ENCODE measurements at places on chromosomes 5 and 9.
A peak's percentile ranks its signal among the peaks of the same experiment; 100 is the strongest.

DNA sequence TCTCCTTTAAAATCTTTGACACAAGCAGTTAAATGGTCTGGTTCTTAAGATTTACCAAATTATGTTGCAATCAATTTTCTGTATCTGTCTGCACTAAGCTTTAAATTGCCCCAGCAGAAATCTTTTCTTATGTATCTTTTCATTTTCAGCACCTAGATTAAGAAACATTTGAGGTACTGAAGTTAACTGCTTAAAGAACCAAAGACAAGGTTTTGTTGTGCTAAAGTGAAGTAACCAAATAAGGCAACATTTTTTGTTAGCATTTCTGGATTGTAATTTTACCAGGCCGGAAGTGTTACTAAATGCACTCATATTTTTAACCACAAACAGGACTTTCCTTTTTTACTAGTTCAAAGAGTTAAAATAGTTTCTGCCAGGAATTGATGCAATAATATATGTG lies 24.1 kb upstream of the MTAP start:
- DNase-seq = no peak

- no peak for DNase-seq
Observed at GRCh38 chr5:125203912-125204311, 457.5 kb upstream of the ZNF608 start.

- no peak for DNase-seq
Observed at GRCh38 chr5:129904667-129905472, 605 bp downstream of the CHSY3 start.

DNA sequence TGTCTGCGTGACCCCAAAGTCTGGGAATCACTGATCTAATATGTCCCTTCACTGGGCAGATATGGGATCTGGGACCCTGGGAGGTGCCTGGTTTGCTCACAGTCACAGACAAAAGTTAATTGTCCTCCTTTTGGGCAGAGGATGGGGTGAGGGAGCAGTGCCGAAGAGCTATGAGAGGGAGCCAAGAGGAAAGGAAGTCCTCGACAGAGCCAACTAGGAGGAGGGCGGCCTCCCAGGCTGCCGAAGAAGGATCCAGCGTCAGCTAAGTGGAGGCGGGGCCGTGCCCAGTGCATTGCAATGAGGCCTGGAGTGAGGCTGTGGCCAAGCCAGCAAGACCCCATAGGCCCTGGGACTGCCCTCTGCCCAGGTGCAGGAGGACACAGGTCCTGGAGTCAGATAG lies 11.4 kb downstream of the AIF1L start:
- no peak for DNase-seq

GRCh38 chr9:77018058-77018968 lies 1.1 kb upstream of the FOXB2 start:
- DNase-seq = no peak

GRCh38 chr9:79020276-79020675 lies 551.5 kb upstream of the TLE4 start:
- no peak for DNase-seq

DNA sequence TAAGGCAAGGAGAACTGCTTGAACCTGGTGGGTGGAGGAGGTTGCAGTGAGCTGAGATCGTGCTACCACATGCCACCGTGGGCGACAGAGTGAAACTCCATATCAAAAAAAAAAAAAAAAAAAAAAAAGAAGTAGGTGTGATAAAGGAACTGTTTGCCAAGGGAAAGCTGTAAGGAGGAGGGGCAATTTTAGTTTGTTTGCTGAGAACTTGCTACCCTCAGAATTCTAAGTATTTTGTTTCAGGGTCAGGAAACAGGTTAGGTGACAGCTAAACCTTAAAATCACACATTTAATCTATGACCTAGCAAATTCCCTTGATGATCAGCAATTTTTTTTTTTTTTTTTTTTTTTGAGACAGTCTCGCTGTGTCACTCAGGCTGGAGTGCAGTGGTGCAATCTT lies 7.2 kb upstream of the ARRDC3 start:
- DNase-seq = no peak

DNA sequence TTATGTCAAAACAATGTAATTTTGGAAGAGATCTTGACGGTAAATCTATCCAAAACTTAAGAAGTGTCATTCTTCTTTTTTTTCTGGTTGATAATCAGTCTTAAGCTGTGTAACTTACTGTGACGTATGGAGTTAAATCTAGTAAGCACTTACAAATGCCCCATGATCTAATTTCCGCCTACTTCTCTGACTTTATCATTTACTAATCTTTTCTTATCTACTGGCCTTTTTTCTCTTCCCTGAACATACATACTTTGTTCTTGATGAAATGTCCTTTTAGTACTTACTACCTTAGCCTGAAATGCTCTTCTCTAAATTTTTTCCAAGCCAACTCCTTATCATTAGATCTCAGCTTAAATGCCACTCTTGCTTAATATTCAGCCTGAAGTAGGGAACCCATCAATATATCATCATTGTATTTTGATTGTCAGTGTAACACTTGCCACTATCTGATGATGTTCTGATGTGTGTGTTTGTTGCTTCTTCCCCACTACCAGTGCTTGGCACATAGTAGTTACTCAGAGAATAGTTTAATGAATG lies 27.6 kb downstream of the AP3S1 start:
- DNase-seq = no peak

GRCh38 chr5:83474161-83474796 lies 2.7 kb downstream of the VCAN start:
- DNase-seq = peak; percentile 80

- no peak for DNase-seq
Observed at GRCh38 chr9:90290716-90291485, 351.7 kb downstream of the DIRAS2 start.

DNA sequence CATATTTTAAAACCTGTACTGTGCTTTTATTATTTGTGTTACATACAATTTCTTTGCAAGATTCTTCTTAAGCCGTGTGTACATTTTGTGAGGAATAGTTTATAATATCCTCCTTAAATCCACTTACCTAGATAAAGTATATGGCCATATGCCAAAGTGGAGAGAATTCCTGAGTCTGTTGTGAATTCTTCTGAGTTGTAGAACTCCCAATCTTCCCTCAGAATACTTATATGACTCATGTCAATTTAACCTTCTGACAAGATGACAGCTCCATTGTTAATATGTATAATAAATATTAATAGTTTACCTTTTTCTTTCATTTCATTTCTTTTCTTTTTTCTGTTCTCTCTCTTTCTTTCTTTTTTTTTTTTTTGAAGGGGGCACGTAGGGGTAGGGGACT lies 6.0 kb upstream of the RICTOR start:
- no peak for DNase-seq

- DNase-seq = no peak
Observed at GRCh38 chr5:127231118-127231517, 59.5 kb upstream of the MEGF10 start.

All from NCI-H446 (cell line).